ENCODE measurements at places on chromosomes 1 and 21.

- peaks cover 7% of the 10 kb centered on the region for H3K27me3 ChIP-seq
- no peak for DNase-seq
- no peak overlapping the region for H3K4me3 ChIP-seq
- H3K4me1 ChIP-seq: no peaks in the 10 kb centered on the region
Measured at GRCh38 chr21:41731081-41731480, 35.8 kb downstream of the RIPK4 start.

GRCh38 chr1:87084244-87084836 lies 169.9 kb downstream of the HS2ST1 start:
- no peaks in the 10 kb centered on the region for H3K27me3 ChIP-seq
- no peak overlapping the region for H3K4me3 ChIP-seq
- no peaks in the 10 kb centered on the region for H3K4me1 ChIP-seq
- H3K27ac ChIP-seq: no peak overlapping the region

DNA sequence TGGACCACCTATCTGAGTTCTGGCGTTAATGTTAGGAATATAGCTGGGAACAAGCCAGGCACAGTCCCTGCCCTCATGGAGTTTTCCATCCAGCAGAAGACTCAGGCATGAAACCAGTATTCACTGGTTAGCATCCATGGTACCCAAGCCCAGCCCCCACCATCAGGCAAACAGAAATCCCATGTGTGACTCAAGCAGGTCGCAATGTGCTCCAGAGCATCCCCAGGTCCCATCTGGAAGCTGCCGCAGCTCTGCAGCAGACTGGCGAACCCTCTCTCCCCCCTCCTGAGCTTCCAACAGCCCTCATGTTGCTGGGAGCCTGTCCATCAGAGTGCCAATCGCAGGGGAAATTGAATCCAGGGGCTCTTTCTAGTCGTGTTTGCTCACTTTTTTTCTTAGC lies 174.2 kb downstream of the RRAGC start:
- no peak for DNase-seq
- H3K27ac ChIP-seq: no peak overlapping the region
- H3K36me3 ChIP-seq: no peaks in the 10 kb centered on the region
- H3K27me3 ChIP-seq: peaks cover 2% of the 10 kb centered on the region
- no peak overlapping the region for H3K4me3 ChIP-seq
- H3K4me1 ChIP-seq: no peaks in the 10 kb centered on the region

GRCh38 chr1:229024528-229025130 lies 246.3 kb upstream of the RAB4A start:
- H3K27me3 ChIP-seq: no peaks in the 10 kb centered on the region
- peaks cover 15% of the 10 kb centered on the region for H3K4me1 ChIP-seq
- H3K4me3 ChIP-seq: no peak overlapping the region
- no peaks in the 10 kb centered on the region for H3K36me3 ChIP-seq

GRCh38 chr1:92583821-92584760 lies 97.4 kb upstream of the GFI1 start:
- DNase-seq: peak; percentile 73
- no peaks in the 10 kb centered on the region for H3K27me3 ChIP-seq
- peak overlapping the region; percentile 48 for H3K27ac ChIP-seq
- H3K36me3 ChIP-seq: no peaks in the 10 kb centered on the region

- no peak overlapping the region for H3K27ac ChIP-seq
- no peaks in the 10 kb centered on the region for H3K27me3 ChIP-seq
- no peaks in the 10 kb centered on the region for H3K4me1 ChIP-seq
- no peak overlapping the region for H3K4me3 ChIP-seq
- no peak for DNase-seq
Measured at GRCh38 chr1:194268839-194269238, 1082.4 kb upstream of the B3GALT2 start.

- no peak overlapping the region for H3K27ac ChIP-seq
- no peaks in the 10 kb centered on the region for H3K36me3 ChIP-seq
- no peaks in the 10 kb centered on the region for H3K4me1 ChIP-seq
- H3K27me3 ChIP-seq: no peaks in the 10 kb centered on the region
Measured at GRCh38 chr1:47875831-47876586, 121.2 kb downstream of the TRABD2B start.

- no peaks in the 10 kb centered on the region for H3K27me3 ChIP-seq
- no peak for DNase-seq
- no peak overlapping the region for H3K27ac ChIP-seq
- H3K4me3 ChIP-seq: no peak overlapping the region
- H3K36me3 ChIP-seq: no peaks in the 10 kb centered on the region
Measured at GRCh38 chr1:112722601-112723510, 7.7 kb upstream of the PPM1J start.

DNA sequence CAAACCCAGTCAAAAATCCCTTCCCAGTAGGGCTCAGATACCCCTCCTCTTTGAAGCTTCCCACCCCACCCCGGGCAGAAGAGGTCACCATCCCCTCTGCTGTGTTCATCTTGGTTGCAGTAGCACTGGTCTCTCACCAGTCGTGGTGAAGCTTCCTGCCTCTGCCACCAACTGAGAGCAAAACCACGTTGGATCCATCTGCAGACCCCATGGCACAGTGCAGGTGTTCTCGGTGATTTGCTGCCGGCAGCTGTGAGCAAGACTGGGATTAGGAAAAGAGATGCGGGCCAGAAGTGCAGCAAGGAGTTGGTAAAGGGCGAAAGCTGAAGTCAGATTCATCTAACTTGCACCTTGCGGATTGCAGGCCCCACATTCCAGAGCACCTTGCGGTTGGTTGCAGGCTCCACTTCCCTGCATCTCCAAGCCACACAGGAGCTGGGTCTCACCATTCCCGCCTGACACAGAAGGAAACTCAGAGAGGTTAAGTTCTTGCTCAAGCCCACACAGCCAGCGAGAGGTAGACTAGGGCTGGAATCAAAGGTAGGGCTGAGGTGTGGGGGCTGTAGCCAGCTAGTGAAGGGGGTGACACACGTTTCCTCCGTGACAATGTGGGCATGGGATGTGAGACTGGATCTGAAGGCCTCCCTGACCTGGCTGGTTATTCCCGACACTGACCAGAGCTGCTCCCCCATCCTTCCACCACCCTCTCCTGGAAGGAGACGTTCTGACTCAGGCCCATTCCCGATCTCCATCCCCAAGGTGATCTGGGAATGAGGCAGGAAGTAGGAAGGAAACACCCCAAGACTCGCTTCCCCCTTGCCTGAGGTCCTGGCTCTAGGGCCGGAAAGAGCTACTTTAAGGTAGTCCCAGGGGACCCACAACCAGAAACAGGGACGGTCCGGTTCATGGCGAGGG lies 3.3 kb upstream of the FAM110D start:
- peaks cover 45% of the 10 kb centered on the region for H3K4me1 ChIP-seq
- no peaks in the 10 kb centered on the region for H3K36me3 ChIP-seq
- peak overlapping the region; percentile 46 for H3K27ac ChIP-seq
- no peak overlapping the region for H3K4me3 ChIP-seq
- no peaks in the 10 kb centered on the region for H3K27me3 ChIP-seq

GRCh38 chr1:61743716-61744580 lies 1.7 kb downstream of the PATJ start:
- no peak overlapping the region for H3K4me3 ChIP-seq
- H3K4me1 ChIP-seq: no peaks in the 10 kb centered on the region
- no peak for DNase-seq
- H3K36me3 ChIP-seq: no peaks in the 10 kb centered on the region

GRCh38 chr1:200838676-200839445 lies 33.9 kb upstream of the GPR25 start:
- no peak overlapping the region for H3K27ac ChIP-seq
- DNase-seq: no peak
- H3K36me3 ChIP-seq: no peaks in the 10 kb centered on the region
- H3K27me3 ChIP-seq: no peaks in the 10 kb centered on the region

GRCh38 chr1:99766378-99766800 lies at the start of gene FRRS1:
TSS of gene FRRS1 (minus strand) at chr1:99766635. CDS start at chr1:99748768, 17,867 bp downstream.
- H3K27ac ChIP-seq: no peak within 1 kb of the TSS
- H3K27me3 ChIP-seq: peaks cover 8% of the 10 kb centered on the region
- DNase-seq: peak; percentile 60
- H3K4me1 ChIP-seq: peaks cover 4% of the 10 kb centered on the region
- H3K4me3 ChIP-seq: peak within 1 kb of the TSS; percentile 59

DNA sequence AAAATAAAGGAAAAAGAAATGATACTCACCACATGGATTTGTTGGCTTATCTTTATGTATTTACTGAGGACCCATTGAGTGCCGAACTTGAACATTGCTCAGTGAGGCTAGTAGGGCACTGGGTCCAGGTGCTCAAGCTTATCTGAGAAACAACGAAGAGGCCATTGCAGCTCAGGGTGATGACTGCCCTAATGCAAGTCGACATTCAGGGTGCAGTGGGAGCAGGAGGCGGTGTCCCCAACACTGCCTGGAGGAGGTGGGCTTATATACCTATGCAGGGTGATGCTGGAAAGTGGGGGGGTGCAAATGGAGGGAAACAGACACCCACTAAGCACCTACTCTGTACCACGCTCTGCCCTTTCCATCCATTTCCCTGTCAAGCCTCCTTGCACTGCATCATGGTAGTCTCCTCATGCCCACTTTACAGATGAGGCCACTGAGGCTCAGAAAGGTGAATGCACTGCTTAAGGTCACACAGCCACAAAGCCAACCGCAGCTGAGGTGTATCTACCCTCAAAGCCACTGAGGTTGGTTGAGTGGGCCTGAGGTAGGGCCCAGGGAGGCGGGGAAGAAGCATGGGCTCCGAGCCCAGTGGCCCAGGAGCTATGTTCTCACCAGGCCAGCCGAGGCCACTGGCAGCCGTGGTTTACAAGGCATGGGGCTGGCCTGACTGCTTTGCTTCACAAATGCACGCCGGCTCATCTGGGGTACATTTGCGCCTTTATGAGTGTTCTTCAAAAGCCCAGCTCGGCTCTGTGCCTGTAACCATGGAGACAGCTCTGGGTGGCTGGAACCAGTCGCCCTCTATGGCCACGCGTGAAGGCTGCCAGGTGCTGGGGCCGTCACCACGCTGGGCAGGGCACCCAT lies 103.8 kb downstream of the EPHB2 start:
- no peak overlapping the region for H3K27ac ChIP-seq
- no peak overlapping the region for H3K4me3 ChIP-seq
- no peaks in the 10 kb centered on the region for H3K36me3 ChIP-seq
- no peaks in the 10 kb centered on the region for H3K4me1 ChIP-seq

DNA sequence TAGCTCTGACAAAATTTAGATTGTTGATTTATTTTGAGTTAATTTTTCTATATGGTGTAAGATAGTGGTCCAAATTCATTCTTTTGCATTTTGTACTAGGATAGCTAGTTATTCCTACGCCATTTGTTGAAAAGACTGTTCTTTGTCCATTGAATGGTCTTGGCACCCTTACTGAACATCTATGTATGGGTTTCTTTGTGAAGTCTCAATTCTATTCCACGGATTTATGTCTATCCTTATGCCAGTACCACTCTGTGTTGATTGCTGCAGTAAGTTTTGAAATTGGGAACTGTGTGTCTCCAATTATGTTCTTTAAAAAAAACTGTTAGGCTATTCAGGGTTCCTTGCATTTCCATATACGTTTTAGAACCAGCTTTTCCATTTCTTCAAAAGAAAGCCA lies 145.7 kb downstream of the ZNF644 start:
- no peak overlapping the region for H3K4me3 ChIP-seq
- H3K4me1 ChIP-seq: no peaks in the 10 kb centered on the region
- no peaks in the 10 kb centered on the region for H3K36me3 ChIP-seq
- H3K27me3 ChIP-seq: no peaks in the 10 kb centered on the region

- no peak overlapping the region for H3K4me3 ChIP-seq
- DNase-seq: peak; percentile 56
- no peaks in the 10 kb centered on the region for H3K27me3 ChIP-seq
- H3K4me1 ChIP-seq: no peaks in the 10 kb centered on the region
- H3K27ac ChIP-seq: no peak overlapping the region
Measured at GRCh38 chr21:14259747-14260146, 43.8 kb downstream of the RBM11 start.

- no peak for DNase-seq
- no peak overlapping the region for H3K4me3 ChIP-seq
- H3K36me3 ChIP-seq: peaks cover 18% of the 10 kb centered on the region
- no peak overlapping the region for H3K27ac ChIP-seq
- H3K4me1 ChIP-seq: no peaks in the 10 kb centered on the region
- H3K27me3 ChIP-seq: no peaks in the 10 kb centered on the region
Measured at GRCh38 chr21:41903559-41904351, 24.6 kb upstream of the PRDM15 start.

DNA sequence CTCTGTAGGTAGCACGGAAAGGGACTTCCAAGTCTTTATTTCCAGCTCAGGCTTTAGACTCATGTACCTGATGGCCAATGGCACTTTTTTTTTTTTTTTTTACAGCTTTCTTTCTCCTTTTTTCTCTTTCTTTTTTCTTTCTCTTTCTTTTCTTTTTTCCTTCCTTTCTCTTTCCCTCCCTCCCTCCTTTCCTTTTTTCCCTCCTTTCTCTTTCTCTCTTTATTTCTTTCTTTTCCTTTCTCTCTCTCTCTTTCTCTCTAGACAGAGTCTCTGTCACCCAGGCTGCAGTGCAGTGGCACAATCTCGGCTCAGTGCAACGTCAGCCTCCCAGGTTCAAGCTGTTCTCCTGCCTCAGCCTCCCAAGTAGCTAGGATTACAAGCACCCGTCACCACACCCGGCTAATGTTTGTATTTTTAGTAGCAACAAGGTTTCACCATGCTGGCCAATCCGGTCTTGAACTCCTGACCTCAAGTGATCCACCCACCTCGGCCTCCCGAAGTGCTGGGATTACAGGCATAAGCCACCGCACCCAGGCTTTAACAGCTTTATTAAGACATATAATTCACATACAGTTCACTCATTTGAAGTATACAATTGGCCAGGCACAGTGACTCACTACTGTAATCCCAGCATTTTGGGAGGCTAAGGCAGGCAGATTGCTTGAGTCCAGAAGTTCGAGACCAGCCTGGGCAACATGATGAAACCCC lies 5.1 kb upstream of the DCAF8 start:
- H3K4me1 ChIP-seq: peaks cover 5% of the 10 kb centered on the region
- no peak overlapping the region for H3K27ac ChIP-seq
- no peak for DNase-seq
- H3K36me3 ChIP-seq: no peaks in the 10 kb centered on the region
- peaks cover 2% of the 10 kb centered on the region for H3K27me3 ChIP-seq

DNA sequence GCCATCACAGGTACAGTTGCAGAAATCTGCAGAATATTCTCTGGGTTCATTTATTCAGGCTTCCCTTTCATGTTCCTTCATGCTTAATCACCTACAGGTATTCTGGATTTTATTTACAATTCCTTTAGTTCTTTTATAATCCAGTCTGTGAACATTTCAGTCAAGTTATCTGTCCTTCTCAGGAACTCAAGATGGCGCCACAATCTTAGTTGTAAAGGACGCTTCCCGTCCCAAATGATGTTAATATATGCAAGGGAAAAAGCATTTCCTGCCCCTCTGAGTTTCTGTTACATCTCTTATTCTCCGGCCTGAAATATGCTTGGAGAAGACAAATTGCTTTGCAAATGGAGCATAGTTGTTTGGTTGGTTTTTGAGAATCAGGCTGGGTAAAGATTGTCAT lies 19.3 kb downstream of the F3 start:
- no peak overlapping the region for H3K27ac ChIP-seq
- DNase-seq: peak; percentile 52
